ENCODE measurements at places on chromosomes 1 and 21.
A peak's percentile ranks its signal among the peaks of the same experiment; 100 is the strongest.

- DNase-seq, result no peak
These were observed 39.2 kb downstream of the CAMK2N1 start for GRCh38 chr1:20446796-20447195.

GRCh38 chr1:39160703-39161102, 43.8 kb upstream of the MACF1 start:
- no peak for DNase-seq

GRCh38 chr1:12488666-12489354, 129.2 kb downstream of the DHRS3 start:
- DNase-seq, result no peak

- no peak for DNase-seq
These were observed 20.5 kb downstream of the ELAPOR1 start for GRCh38 chr1:109134423-109134822.

GRCh38 chr1:235783148-235783776, 83.4 kb downstream of the LYST start:
- no peak for DNase-seq

DNA sequence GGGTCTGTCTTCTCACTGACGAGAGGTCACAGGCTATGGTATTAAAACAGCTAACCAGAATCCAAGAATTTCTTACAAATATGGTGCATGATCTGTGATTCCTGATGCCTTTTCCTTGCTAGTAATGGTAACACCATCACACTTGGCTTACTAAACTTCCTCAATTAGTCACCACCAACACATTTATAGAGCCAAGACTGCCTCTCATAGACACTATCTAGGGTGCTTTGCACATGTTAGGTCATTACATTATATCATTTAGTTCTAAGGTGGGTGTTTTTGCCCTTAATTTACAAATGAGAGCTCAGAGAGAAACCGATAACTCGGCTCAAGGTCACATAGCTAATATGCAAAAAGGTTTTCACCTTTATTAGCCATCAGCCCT, 8.7 kb downstream of the KIF21B start:
- no peak for DNase-seq

DNA sequence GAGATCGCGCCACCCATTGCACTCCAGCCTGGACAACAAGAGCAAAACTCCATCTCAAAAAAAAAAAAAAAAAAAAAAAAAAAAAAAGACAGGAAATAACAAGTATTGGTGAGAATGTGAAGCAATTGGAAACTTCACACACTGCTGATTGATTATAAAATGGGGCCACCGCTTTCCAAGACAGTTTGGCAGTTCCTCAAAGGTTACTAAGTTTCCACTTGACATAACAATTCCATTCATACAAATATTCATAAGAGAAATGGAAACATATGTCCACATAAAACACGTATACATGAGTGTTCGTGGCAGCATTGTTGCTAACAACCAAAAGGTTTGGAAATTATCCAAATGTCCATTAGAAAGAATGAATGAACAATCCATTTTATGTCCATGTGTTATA, 26.3 kb downstream of the USP24 start:
- DNase-seq, result no peak

DNA sequence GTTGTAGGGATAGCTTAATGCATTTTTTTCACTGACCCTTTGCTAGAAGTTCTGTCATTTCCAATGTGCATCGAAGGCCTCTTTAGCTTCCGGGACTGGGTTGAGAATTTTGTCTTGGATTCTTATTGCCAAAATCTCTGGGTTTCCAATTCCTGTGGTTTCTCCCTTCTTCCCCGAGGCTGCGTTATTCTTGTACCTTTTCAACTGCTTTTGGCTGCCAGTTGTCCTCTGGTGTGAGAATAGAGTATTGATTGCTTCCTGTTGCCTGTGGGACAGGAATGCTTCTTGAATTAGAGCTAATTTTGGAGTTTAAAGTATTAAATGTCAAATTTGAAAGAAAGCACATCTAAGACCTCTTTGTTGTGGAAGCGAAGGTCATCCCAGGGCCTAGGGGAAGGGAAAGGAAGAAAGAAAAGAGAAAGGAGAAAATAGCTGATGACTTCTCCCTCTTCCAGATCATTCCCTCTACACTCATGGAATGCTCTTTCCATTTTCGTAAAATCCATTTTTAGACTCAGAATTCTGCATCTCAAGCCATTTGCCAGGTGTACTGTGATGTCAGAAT, 21.1 kb downstream of the HUNK start:
- DNase-seq, result no peak

- DNase-seq, result no peak
These were observed 393.5 kb downstream of the SMYD3 start for GRCh38 chr1:246113555-246114095.

GRCh38 chr1:182721525-182721924, 37.1 kb upstream of the RGS8 start:
- no peak for DNase-seq

- DNase-seq, result no peak
These were observed 36.6 kb downstream of the PTGS2 start for GRCh38 chr1:186643614-186644013.

DNA sequence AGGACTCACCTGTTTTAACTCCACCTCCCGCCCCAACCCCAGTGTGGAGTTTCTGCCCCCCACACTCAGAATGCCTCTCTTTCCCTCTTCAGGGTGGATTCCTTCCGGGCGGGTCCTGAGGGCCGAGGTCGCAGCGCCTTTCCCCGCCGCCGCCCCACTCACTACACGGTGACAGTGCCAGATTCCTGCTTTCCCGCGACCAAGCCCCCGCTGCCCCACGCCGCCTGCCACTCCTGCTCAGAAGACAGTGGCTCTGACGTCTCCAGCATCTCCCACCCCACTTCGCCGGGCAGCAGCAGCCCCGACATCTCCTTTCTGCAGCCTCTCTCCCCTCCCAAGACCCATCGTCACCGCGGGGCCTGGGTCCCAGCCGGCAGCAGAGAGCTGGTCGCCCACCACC, 16.7 kb downstream of the INAVA start:
- DNase-seq, result peak; percentile 74

GRCh38 chr1:31671561-31672201, 27.0 kb upstream of the PEF1 start:
- no peak for DNase-seq

DNA sequence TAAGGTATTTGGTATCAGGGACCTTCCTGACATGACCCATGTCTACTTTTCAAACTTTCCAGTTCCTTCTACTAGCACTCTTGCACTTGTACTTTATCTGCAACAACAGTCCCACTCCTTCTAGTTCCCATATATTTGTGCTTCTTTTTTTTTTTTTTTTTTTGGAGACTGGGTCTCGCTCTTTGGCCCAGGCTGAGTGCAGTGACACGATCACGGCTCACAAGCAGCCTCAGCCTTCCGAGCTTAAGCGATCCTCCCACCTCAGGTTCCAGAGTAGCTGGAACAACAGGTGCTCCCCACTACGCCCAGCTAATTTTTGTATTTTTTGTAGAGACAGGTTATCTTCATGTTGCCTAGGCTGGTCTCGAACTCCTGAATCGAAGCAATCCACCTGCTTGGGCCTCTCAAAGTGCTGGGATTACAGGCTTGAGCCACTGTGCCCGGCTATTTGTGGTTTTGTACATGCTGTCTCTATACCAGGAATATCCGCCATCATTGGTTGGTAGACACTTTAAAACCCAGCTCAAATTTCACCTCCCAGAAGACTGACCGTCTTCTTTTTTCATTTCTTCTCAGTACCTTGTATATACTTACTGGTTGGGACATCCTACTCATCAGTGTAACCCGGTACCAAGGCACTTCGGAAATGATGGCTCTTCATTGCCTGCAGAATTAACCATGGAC, 1.1 kb downstream of the ZMYM1 start:
- no peak for DNase-seq

- DNase-seq, result peak; percentile 12
These were observed 8.1 kb downstream of the KRTAP10-1 start for GRCh38 chr21:44531606-44532564.

DNA sequence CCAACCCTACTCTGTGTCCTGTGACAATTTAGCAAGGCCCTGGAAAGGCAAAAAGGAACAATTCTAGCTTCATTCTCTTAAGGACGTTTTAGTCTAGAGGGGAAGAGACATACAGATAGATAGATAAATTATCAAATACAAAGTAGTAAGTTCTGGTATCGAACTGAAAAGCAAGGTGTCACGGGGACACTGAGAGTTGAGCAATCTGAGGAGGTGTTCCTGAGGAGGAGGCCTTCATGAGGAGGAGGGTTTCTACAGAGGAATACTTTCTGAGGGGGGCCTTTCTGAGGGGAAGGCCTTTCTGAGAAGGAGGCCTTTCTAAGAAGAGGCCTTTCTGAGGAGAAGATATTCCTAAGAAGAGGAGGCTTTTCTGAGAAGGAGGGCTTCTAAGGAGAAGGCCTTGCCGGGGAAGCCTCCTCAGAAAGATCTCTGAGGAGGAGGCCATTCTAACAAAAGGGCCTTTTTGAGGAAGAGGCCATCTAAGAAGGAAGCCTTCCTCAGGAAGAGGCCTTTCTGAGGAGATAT, 155.9 kb upstream of the COA6 start:
- no peak for DNase-seq

DNA sequence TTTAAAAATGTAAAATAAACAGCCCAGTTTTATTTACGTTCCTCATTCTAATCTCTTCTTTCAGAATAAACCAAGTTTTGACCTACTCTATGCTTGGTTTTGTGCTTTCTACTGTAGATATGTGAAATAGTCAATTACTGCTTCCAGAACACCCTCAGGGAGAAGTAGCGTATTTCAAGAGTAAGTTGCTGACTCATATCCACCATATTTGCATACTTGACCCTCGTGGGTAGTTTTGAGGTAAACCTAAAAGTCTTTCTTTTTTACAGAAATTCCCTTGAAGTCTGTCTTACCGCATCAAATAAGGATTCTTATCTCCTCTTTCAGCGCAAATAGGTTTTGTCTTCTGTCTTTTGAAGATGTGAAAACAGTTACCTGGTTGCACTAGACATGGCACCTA, 1.4 kb upstream of the OR2L3 start:
- DNase-seq, result no peak

GRCh38 chr21:39326607-39327307, 13.3 kb upstream of the BRWD1 start:
- peak; percentile 36 for DNase-seq

- no peak for DNase-seq
These were observed 334.8 kb upstream of the VAMP3 start for GRCh38 chr1:7436056-7437005.

DNA sequence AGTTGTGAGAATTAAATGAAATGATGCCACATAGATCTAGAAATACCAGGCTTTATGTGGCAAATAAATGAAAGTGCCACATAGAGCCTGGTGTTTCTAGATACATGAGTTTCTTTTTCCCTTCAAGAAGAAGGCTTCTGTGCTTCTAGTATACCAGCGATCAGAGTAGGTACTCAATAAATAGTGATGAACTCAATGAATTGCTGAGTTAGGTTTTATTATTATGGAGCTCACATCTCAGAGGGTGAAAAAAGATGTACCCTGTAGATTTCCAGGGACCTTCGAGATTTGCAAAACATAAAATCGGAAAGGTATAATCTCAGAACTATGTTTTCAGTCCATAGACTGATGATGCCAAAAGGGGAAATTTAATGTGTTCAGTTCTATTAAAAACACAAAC, 2.3 kb upstream of the CLSTN1 start:
- no peak for DNase-seq

DNA sequence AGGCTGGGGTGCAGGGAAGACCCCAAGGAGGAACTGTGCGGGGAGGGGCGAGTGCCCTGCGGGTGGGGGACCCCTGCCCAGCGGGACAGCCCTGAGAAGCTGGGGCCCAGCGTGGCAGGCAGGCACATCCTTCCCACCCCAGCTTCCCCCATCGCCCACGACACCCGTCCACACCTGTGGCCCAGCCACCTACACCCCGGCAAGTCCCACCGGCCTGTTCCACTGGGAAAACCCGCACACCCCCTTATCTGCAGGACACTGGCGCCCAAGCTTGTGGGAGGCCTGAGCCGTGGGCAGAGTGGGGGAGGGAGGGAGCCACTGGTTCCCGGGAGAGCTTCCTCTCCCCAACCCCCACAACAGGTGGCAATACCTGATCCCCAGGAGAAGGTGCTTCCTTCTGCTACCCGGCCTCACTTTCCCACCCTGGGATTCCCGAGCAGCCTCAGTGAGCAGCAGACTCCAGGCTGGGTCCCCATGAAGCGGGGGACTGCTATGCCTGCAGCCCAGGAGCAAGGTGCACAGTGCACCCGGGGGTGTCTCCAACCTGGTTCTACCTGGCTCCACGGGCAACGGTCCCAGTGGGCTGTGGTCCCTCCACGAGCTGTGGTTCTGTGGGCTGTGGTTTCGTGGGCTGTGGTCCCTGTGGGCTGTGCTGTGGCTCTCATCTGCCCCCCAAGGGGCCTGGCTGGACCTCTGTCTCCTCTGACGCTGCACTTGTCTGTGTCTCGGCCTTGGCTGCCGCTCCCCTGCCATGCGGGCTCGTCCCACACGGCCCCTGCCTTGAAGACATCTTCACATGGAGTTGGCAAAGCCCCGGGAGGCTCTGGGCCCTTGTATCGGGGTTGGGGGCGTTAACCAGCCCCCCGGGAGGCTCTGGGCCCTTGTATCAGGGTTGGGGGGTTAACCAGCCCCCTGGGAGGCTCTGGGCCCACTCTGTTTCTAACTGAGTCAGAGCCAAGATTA, 37.8 kb upstream of the POFUT2 start:
- no peak for DNase-seq

DNA sequence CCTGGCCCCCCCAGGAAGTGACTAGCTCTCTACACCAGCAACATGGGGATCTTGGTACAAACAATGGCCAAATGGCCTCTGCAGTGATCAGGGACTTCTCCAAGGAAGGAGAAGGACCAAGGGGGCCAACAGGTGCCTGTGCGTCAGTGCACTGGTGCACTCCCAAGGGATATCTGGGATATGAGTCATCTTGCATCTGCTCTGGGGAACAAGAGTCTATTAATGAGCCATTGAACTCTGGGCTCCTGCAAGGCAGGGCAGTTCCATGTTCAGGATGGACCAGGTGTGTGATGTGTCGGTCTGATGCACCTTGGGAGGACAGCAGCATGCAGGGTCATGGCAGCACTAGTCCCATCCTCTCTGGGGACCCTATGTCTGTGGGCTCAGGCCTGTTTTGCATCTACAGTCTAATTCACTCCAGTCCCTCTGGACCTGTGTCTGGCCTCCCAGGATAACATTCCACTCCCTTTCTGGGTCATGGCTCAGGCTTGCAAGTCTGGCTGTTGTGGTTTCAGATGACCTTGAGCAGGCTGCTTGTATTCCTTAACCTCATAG, 125.3 kb downstream of the TRABD2B start:
- no peak for DNase-seq

- no peak for DNase-seq
These were observed 36.9 kb upstream of the RGS1 start for GRCh38 chr1:192538407-192539296.
